ENCODE measurements at places on chromosomes 5 and 9.

DNA sequence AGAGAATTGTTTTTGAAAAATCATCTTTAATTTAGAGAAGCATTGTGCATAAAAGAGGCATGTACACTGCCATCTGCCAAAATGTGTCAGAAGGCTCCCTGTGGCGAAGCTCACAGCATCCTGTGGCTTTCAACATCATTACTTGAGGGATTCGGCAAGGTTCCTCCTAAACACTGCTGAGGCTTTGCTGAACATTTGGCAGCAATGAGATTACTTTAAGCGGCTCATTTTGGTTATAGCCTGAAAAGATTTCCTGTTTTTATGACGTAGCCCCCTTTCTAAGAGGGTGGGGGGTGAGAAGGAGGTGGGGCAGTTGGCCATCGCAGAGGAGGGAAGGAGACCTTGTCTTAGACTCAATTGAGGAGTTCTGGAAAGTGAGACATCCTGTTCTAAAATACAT lies 469.4 kb downstream of the RASEF start:
- DNase-seq: no peak

DNA sequence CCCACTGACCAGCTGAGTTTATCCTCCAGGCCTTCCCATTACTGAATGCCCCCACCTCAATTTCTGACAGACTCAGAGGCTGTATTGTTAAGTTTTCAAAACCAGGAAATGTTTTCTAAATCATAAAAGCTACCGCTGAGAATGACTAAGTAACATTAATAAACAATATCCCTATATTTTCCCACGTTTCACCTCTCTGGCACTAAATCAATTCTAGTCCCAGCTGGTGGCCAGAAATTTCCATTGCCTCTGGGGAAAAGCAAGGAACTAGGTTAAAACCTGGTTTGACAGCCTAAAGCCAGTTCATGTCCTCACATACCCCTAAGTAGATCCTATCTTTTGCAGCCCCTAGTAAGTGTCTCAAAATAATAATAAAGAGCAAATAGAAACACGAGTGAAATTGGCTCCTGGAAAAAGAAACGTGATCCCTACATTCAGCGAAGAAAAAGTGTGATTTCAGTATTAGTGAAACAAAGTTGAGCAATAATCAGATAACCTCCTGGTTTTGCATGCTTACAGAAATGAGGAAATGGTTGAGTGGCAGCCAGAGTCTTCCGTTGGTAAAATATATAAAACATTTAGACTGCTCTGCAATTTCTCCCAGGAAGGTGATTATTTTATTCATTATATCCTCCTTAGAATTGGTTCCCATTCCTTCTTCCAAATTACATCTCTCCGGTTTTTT lies 110.9 kb downstream of the ESM1 start:
- no peak for DNase-seq

GRCh38 chr5:66074901-66075300 lies 69.2 kb upstream of the SREK1 start:
- no peak for DNase-seq

- no peak for DNase-seq
Measured at GRCh38 chr5:26492906-26493459, 545.4 kb downstream of the CDH9 start.

- DNase-seq: no peak
Measured at GRCh38 chr5:112799661-112800060, 61.4 kb upstream of the SRP19 start.

Measured in naive B cell (primary cell).